Esophagus squamous epithelium (tissue), 5 donors: ENCODE measurements at places on chromosomes 7 and 10. TPM values are rescaled to one million over a fixed set of nuclear protein-coding genes. Genes with fewer than 3 reads are reported as not detected.

- DNase-seq = no peak
Observed at GRCh38 chr10:71723311-71723710, 3.7 kb upstream of the C10orf105 start.

DNA sequence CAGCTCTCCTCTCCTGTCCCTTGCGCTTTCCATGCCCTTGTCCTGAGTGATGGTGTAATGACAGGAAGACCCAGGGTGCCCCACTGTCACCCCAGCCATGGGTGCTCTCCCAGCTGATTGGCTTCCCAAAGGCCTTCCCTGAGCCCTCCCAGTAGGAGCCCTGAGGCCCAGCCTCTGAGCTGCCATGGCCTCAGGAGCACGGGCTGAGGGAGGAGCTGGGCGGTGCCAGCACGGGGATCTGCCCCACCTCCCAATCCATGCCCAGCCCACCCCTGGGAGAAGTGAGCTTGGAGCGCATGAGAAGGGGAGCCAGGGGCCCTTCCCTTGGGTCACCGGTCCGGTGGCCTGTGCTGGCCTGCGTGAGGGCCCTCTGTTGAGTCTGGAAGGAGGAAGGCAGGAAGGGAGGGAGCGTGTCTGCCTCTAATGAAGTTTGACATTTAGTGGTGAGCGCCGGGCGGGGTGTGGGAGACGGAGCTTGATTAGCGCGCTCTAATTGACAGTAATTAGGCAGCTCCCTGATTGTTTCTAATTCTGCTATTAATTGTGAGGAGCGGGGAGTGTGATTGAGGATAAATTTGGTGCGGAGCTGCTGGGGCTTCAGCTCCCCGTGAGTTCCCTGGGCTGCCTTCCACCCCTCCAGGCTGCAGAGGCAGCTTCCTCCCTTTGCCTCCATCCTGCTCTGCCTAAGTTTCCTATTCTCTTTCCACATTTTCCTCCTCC, 28.3 kb downstream of the GBX1 start:
- no peak for DNase-seq

GRCh38 chr10:53403688-53404087, 631.1 kb upstream of the MBL2 start:
- DNase-seq = no peak

- no peak for DNase-seq
Observed at GRCh38 chr7:140229591-140230515, 53.1 kb upstream of the KDM7A start.

DNA sequence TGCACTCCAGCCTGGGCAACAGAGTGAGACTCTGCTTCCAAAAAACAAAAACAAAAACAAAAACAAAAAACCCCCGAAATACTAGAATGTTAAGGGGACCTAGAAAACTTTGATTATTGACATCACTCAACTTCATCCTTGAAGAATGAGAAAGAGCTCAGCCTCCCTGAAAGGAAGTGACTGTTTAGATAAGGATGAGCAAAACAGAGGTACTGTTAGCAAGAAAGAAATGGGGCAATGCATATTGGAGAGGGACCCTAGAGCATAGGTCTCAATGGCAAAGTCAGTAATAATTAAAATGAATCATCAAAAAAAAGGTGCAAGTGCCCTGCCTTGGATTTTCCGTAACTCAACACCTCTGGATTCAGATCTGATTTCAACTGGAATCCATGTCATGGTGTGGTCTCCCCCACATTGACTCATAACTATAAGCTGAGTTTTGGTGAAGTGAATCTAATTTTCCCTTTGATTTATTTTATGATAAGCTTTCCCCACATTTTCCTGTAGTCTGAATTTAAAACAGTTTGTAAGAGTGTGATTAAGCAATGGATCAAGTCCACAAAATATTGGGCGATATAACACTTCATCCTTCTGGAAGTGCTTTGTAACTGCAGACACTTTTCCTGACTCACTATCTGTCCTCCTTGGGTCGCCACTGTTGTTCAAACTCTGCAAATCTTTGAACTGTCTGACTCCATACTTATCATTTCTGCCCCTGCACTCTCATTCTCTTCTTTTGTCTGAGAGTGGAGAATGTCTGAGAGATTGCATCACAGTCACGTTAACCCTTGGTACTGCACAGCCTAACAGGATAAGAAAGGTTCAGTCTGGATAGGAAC, 224.8 kb upstream of the LYZL1 start:
- no peak for DNase-seq

GRCh38 chr10:94192974-94193373, 169.8 kb downstream of the NOC3L start:
- no peak for DNase-seq

DNA sequence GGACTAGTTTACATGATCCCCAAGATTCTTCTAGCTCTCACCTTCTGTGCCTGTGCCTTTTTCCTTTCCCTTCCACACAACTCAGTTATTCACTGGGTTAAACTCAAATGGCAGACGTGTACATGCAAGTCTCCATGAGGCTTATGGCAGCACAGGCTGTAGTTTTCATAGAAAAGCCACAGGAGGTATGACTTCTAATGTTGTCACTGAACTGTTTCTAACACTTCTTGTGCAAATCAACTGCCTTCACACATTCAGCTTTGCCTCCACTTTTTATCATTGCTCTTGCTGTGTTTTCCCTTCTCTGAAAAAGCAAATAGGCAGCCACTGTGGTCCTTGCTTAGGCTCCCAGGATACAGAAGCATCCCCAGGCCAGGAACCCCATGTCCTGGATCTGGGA, 5.3 kb upstream of the GIMAP5 start:
- no peak for DNase-seq

DNA sequence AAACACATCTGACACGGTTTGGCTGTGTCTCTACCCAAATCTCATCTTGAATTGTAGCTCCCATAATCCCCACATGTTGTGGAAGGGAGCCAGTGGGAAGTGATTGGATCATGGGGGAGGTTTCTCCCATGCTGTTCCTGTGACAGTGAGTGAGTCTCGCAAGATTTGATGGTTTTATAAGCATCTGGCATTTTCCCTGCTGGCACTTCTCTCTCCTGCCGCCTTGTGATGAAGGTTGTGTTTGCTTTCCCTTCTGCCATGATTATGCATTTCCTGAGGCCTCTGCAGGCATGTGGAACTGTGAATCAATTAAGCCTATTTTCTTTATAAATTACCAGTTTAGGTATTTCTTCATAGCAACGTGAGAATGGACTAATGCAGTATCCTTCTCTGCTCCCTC, 5.9 kb upstream of the HTR5A start:
- DNase-seq = no peak

- DNase-seq = no peak
Observed at GRCh38 chr10:47145290-47145934, 154.6 kb upstream of the GDF10 start.

GRCh38 chr10:17075533-17076359, 53.9 kb downstream of the CUBN start:
- DNase-seq = no peak

DNA sequence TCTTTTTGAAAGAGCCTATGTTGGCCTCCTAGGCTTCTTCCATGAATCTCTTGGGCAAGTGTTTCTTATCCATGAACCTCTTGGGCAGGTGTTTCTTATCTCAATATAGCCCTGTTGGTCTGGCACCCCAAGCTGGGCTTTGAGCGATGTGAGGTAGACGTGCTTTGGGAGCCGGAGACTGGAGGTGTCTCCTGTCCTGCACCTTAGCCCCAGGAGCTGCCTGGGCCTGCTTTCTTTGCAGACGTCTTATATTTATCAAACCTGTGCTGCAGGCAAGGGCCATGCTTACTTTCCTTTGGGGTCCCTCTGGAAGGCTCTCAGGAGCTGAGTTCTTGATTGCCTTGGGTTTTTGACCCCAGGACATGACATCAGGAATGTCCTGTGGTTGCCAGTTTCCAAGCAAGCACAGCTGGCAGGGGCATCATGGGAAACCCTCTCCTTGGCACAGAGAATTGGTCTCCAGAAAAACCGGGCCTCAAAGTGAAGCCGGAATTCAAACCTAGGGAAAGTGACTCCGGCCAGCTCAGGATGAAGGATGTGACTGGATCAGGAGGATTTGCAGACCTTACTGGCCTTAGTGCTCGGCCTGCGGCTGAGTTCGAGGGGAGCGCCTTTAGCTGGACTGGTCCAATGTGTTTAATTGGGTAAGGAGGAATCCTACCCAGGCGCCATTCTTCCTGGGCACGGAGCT, 2.8 kb downstream of the JAKMIP3 start:
- DNase-seq = no peak

GRCh38 chr10:86446987-86447386, 74.6 kb downstream of the WAPL start:
- no peak for DNase-seq

GRCh38 chr10:31977440-31978155, 49.0 kb upstream of the ARHGAP12 start:
- no peak for DNase-seq

DNA sequence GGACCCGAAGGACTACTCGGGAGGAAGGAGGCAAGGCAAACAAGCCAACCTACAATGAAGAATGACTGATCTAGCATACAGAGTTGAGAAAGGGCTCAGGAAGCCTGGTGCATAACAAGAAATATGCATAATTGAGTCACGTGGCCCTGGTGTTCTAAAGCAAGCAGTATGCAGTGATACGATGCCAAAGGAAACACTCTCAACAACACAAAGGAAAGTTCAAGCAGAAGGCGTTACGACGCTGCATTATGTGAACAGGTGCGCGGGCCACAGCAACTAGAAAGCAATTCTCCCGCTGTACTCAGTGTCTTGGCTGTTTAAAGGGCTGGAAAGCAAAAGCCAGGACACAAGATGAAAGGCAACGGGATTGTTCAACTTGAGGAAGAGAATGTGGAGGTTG, 100.8 kb downstream of the PRTFDC1 start:
- DNase-seq = no peak

DNA sequence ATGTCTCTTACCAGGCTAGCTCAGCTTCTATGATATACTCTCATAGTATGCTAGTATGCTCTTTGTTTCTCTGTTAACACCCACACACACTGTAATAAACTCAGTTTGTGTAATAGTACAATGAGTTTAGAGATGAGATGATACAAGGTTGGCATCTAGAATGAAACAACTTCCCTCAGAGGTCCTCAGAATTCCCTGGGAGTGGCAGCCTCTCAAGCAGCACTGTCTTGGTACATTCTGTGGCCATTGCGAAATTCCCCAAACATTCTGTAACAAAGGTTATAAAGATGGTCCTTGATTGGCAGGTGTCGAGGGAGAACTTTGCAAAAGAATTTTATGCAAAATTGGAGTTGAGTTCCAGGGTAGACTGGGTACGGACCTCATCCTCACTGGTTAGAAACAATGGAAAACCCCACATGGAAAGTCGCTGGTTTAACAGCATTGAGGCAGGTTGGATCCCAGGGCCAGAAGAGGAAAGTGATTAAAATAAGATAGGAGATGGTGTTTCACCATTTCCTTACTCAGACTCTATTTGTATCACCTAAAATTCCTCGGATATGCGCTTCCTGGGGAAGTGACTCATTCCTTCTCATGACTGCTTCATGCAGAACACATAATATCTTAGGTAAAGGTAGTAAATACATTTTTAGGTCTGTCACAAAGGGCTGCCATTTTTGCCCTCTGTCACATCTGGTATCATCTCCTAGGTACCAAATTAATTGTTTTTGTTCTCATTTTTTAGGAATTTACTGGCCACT, 657.8 kb downstream of the SORCS1 start:
- DNase-seq = no peak

GRCh38 chr7:73969991-73970390, 58.0 kb upstream of the ELN start:
- no peak for DNase-seq

GRCh38 chr7:105707967-105708762, 126.9 kb upstream of the EFCAB10 start:
- no peak for DNase-seq

DNA sequence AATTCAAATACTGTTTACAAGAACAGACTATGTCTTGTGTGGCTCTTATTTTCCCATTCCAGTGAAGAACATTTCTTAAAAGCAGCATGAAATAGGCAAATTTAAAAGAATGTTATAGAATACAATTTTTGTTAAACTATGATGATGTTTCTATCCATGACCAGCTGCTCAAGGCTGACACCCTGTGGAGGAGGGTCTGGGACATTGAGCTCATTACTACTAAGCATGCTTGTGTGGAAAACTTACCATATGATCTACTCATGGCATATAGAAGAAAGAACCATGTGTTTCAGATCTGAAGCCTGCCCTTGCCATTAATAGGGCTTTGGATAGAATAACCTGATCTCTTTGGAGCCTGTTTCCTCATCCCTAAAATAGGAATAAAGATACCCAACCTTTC, 125.0 kb downstream of the FOXP2 start:
- no peak for DNase-seq

DNA sequence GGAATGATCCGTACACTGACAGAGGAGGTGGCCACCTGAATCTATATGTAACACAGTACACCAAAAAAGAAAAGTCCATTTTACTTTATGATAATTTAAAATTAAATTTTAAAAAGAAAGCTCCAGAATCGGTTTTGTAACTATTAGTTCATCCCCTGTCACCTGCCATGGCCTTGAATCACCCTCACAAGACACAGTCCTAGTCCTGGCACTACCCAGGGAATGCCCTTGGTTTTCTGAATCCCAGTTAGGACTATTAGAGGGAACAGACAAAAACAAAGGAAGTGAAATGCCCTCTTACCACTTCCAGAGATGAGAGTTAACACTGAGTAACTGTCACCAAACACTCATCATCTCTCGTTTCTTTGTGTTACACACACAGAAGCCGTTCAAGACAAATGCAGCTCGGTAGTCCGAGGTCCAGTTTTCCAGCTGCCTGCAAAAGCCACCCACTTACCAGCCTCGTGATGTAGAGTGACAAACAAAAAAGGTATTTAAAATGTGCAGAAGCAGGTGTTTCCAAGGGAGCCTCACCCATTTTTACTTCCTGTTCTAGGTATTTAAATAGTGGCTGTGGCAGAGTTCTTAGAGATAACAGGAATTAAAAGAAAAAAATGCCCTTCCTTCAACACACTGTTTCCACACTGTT, 6.1 kb downstream of the PTPRN2 start:
- DNase-seq = no peak

EFCAB10 gene
- total RNA-seq = not detected

PKD1L1 gene
- not detected for total RNA-seq

OR2A7 gene
- 1.9 TPM for total RNA-seq

TDRD1 gene
- under 0.01 TPM for total RNA-seq

PLPP4 gene
- 0.49 TPM for total RNA-seq

HSPA14 gene
- 13.4 TPM for total RNA-seq

GTF2I gene
- 146 TPM for total RNA-seq

SFTPD gene
- 0.83 TPM for total RNA-seq

TCAF2 gene
- total RNA-seq = 14.4 TPM

PRLHR gene
- not detected for total RNA-seq

ZNF365 gene
- 4.7 TPM for total RNA-seq
